ENCODE measurements at places on chromosomes 1 and 21.

- DNase-seq, result no peak
Observed at GRCh38 chr1:163090321-163090945, 21.3 kb downstream of the RGS4 start.

- DNase-seq, result peak; percentile 7
Observed at GRCh38 chr1:212819726-212820125, 27.7 kb downstream of the SPATA45 start.

GRCh38 chr1:41811051-41811795 is 107.5 kb downstream of the HIVEP3 start:
- DNase-seq, result peak; percentile 64

DNA sequence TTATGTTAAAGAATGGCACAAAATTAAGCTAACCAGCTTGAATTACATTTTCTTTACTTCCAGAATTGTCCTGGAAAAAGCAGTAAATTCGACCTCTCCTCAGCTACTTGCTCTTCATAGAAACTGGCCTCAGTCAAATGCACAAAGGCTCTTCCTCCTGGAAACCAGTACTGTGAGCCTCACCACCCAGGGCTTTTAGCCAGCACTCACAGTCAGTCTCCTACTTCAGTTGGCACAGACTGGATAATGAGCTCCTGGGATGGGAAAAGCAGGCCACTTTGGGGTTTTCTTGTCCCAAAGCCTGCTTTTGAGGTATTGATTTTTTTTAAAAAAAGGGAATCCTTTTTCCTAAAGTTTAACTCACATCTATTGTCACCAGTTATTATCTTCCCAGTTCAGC is 40.4 kb downstream of the SCYL3 start:
- no peak for DNase-seq

DNA sequence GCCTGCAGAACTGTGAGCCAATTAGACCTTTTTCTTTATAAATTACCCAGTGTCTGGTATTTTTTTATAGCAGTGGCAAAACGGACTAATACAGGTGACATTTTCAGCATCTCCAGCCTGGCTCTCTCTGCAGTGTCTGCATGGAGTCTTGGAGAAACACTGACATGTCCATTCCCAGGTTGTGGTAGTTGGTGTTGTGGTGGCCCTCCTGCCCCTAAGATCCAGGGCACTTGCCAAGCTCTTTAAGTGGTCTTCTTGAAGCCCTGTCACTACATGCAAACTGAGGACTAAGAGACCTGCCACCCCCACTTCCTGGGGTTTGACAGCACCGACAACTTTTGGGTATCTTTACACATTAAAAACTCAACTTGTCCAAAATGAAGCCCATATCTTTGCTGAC is 419.4 kb downstream of the NPHP4 start:
- DNase-seq, result no peak

DNA sequence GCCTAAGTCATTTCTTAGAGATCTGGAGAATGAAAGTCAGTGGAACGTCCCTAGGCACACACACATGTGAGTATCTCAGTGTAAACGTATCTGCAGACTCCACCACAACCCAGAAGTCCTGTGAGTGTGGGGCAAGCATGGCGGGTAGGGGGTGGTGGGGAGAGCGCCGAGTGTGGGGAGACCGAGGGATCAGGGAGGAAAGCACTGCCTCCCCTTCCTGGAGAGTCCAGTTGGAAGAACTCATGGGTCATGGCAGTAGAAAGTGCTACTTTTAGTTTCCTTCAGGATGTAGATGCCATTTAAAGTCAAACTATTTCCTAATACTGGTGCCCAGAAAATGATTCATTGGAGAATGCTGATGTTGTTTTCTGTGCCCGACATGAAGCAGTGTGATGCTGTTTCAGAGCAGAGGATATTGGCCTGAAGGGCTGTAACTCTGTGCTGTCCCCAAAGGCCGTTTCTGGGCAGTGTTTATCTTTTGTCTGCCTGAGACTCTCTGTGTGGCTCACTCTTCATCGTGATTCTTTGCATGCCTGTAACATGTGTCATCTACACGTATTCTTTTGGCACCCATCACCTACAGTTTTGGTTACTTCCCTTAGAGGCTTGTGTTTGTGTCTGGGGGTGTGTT is 45.7 kb upstream of the TSPAN2 start:
- DNase-seq, result no peak

DNA sequence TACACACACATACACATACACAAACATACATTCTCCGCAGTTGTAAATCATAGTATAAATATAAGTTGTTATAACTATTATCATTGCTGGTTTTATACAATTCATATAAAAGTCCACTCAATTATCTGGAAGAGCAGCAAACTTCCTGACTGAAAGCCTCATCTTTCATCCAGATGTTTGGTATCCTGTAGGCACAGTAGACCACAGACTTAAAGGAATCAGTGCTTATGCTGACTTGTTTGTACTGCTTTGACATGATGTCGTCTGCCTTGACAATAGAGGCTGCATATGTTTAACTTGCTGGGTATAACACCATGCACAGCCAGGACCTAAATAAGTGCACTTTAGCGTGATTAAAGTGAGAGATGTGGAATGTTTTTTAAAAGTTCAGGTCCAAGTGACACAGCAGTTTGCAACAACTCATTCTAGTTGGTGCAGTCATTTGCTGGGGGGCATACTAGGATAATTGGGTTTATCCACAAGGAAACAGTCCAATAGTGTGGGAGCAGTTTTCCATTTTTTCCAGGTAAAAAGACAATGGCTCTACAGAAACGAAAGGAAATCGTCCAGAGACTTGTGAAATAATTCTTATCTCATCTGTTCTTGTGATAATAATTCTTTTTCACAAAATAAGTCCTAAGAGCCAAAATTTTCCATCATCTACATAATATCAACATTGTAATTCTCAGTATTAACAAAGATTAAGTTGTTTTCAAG is 110.3 kb upstream of the TSPAN2 start:
- DNase-seq, result no peak

DNA sequence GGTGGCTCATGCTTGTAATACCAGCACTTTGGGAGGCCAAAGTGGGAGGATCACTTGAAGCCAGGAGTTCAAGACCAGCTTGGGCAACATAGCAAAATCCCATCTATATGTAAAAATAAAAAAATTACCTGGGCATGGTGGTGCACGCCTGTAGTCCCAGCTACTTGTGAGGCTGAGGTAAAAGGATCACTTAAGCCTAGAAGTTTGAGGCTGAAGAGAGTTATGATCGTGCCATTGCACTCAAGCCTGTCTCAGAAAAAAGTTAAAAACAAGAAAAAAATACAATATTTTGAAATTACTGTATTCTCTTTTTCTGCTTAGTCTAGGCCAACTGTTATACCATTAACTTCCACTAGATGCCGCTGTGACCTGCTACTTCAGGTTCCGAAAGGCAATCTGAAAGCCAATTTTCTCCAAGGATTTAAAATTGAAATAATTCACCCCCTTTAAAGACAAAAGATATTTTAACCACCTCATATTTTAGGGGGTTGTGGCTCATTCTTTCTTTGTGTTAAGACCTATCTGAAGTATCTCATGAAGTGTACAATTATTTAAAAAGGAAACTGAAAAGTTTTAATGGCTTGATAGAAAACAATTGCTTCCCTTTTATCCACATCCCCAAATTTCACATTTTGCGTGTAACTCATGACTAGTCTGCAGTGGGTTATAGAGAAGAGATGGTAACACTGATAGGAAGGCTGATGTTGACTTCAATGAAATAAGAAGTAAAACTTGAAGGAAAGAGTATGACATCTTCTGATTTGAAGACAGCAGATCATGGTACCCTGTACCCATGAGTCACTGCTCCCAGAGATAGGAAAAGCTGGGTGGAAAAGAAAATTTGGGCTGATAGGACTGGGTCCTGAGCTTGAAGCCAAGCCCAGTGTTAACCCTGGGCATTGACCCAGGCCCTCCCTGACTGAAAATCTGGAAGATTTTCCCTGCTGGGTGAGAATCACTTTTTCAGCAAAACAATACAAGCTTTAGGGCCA is 24.4 kb upstream of the CLDN14 start:
- DNase-seq, result no peak

- no peak for DNase-seq
Observed at GRCh38 chr1:226978432-226979114, 38.5 kb downstream of the COQ8A start.

DNA sequence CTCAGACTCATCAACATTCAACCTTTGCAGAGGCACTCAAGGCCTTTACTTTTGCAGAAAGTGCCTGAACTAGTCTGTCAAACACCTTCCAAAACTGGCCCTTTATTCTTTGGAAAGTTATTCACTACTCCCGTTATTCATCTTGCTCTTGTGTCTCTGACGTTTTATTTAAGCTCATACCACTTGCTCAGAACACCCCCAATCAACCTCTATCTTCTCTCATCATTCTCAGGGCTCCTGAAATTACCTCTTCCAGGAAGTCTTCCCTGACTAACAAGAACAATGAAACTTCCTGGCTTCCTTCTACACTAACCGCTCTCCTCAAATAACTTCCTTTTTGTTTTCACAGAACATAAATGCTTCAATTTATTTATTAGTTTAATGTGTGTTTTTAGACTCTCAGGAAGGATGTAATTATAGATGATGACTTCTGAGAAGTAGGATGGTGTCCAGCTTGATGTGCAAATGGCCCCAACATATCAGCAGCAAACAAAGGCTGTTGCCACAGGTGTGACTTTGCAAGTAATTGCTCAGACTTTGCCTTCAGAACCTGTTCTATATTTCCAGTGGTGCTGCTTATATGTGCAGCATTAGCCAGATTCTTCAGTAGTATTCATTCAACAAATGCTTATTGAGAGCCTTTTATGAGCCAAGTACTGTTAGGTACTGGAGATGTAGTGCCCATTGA is 22.8 kb upstream of the BATF3 start:
- no peak for DNase-seq

DNA sequence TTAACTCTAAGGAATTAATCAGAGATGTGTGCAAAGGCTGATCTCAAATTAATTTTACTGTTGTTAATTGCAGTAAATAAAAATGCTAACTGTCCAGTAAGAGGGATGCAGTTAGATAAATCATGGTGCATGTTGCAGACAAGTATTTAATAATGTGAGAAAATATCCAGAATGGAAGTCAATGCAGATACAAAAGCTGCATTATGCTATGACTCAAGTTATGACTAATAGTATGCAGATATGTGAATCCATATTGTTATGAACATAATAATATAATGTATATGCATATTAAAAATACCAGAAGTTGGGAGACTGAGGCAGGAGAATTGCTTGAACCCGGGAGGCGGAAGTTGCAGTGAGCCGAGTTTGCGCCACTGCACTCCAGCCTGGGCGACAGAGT is 21.4 kb downstream of the RNASEL start:
- DNase-seq, result no peak

DNA sequence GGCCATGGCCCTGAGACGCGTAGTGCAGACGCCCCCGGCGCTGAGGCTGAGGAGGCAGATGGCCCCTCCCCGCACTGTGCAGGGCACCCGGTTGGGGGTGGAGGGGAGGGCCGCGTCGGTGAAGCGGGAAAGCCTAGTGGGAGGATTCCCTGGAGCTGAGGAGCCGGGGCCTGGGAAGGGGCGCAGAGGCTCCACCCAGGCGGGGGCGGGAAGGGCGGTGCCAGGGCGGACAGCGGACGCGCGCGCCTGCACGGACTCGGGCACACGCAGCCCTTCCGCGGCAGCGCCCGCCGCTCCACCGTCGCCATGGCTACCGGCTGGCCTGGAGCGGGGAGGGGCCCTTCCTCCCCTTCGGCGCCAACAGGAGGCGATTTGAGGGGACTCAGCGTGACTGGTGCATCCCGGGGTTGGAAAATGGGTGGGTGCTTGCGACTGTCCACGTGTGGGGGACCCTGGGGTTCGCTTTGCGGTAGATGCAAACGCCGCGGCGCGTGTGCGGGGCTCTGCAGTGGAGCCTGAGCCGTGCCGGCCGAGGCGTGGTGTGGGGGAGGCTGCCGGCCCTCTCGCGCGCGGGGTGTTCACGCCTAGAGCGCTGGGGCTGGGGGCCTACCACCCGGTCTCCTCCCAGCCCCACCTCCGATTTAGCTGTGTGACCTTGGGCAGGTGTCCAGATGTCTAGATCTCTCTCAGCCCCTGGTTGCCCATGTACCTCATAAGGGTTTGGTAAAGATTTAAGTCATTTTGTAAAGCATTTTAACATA is 35.1 kb downstream of the PTPRF start:
- peak; percentile 55 for DNase-seq

- no peak for DNase-seq
Observed at GRCh38 chr1:17765444-17766411, 10.6 kb downstream of the ACTL8 start.
